ENCODE measurements at places on chromosomes 7 and 10. TPM values are rescaled to one million over a fixed set of nuclear protein-coding genes. Genes with fewer than 3 reads are reported as not detected.

DNA sequence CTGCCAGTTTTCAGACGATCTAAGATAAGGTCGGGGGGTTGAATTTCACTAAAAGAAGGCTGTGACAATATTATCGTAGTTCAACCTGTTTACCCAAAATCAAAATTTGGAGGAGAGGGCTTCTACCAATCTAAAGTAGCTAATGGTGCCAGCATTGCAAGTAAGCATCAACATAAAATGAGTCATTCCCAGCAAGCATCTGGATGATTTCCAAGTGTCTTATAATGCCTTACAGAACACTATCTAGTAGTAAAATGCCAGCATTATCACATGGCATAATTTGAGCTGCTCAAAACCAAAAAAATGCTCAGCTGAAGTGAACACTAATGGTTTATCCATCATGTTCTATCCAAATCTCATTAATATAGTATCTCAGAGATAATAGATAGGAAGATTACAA, 1193.9 kb downstream of the DNAJB9 start:
- DNase-seq = peak; percentile 23

DNA sequence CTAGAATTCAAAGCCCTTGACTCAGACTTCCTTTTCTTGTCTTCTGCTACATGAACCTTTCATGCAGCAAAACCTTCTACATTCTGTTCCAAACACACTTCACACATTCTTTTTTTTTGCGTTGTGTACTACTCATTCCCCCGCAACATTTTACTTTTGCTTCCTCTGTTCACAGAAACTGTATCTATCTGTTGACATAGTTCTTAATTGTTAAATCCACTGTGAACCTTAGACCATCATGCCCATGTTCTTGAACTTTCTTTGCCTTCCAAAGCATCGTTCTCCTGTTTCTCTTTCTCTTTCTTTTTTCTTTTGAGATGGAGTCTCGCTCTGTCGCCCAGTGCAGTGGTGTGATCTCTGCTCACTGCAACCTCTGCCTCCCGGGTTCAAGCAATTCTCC, 14.2 kb downstream of the CCSER2 start:
- no peak for DNase-seq

GRCh38 chr7:38728145-38728544, 97.0 kb upstream of the AMPH start:
- DNase-seq = peak; percentile 78

- peak; percentile 54 for DNase-seq
These were observed 1.5 kb downstream of the FAM13C start for GRCh38 chr10:59360605-59361405.

DNA sequence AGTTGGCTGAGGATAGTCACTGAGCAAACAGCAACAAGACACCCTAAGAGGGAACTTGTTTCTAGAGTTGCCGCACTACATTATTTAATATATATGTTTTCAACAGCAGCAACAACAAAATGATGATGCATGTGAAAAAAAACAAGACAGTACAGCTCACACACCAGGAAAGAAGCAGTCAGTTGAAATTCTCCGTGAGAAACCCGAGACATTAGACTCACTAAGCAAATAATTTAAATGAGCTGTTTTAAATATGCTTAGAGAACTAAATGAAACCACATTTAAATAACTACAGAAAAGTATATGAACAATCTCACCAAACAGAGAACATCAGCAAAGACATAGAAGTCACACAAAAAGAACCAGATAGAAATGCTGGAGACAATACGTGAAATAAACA, 426.3 kb upstream of the PFKP start:
- DNase-seq = no peak

DNA sequence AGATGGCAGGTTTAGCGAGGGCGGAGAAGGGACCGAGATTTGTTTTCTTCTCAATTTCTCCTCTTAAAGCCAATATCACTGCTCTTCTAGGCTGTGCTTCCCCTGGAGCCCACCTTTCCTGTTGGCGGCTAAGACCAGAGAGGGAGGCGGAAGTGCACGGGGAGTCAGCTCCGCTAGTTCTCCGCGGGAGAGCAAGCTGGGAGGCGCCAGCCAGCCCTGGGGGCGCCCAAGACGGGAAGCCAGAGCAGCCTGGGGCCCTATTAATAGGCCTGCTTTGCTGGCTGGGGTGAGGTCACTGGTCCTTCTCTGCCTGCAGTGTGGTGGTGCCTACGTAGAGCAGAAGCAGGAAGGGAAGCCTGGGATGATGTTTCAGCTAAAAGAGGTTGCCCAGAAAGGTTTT, 61.6 kb downstream of the LSM5 start:
- no peak for DNase-seq

DNA sequence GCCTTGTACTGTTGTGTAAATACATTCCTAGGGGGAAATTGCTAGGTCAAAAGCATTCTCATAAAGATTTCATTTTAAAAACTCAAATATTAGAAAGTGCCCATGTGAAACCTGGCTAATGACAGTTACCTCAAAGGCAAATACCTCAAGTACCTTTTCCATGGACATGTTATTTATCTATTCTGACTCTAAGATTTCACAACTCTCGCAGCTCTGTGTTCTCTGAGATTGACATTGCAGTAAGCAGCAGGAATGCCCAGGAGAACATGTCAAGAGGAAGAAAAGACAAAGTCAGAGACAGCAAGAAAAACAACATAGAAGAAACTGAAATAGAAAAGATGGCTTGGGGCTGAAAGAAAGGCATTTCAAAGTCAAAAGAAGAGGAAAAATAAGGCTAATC, 187.4 kb downstream of the CYP26A1 start:
- no peak for DNase-seq

DNA sequence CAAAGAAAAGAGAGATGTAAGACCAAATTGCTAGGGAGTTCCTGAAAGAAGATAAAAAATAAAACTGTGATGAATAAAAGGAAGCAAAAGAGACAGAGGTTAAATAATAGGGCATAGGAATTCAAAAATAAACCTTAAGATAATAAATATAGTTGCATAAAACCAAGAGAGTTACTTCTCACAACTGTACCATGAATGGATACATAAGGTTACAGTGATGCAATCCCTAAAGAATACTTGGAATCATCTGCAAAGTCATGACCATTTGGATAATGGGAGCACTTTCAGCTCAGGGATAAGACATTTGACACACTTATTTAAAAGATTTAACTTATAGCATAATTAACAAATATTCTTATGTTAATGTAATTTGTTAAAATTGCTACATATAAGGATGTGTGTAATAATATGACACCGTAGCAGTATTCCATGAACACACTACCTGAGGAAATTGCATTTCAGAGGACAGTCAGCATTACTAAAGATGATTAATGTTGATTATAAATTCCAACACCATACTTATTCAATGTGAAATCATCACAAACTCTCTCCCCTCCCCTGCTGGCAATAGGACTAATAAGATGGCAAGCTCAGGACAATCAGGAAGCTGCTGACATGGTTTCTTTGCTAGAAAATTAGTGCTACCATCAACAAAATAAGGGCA, 202.1 kb upstream of the AKR1E2 start:
- no peak for DNase-seq

- no peak for DNase-seq
These were observed 75.2 kb upstream of the INHBA start for GRCh38 chr7:41777894-41778596.

- DNase-seq = no peak
These were observed 52.8 kb downstream of the CDK6 start for GRCh38 chr7:92783260-92784201.

DNA sequence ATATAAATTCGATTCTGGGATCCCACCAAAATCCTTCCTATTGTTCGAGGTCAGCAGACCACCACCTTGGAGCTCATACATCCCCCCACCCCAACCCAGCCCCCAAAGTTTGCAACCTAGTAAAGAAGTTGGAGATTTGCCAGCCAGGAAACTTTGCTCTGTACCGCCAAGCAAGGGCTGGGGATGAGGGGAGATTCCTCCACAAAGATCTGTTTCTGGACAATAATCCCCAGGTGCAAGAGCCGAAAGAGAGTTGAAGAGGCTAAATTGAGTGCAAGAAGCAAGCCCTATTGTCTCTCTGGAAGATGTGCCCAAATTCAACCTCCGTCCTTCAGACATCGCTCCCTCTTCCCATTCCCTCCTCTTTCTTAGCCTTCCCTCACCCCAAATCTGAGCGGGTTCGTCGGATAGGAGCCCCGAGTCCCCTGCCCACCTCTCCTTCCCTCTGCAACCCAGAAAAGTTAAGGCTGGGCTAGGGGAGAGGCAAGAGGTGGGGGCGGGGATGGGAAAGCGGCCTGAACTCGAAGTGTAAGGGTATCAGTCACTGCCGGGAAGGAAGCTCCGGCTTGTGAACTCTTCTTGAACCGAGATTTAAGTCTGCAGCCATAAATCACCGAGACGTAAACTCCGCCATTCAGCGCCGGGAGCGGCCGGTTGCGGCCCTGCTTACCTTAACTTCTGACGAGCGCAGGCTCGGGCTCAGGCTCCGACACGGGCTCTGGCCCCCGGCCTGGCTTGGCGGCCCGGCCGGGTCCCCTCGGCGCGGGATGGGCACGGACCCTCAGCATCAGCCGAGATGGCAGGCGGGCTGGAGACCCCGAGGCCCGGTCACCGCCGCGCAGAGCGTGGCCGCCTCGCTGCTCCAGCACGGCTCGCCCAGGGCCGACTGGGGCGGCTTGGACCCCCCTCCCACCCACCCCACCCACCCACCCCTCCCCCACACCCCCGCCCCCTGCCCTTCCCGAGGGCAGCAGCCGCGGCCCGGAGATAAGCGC, 10.8 kb upstream of the HOXA2 start:
- peak; percentile 92 for DNase-seq

DNA sequence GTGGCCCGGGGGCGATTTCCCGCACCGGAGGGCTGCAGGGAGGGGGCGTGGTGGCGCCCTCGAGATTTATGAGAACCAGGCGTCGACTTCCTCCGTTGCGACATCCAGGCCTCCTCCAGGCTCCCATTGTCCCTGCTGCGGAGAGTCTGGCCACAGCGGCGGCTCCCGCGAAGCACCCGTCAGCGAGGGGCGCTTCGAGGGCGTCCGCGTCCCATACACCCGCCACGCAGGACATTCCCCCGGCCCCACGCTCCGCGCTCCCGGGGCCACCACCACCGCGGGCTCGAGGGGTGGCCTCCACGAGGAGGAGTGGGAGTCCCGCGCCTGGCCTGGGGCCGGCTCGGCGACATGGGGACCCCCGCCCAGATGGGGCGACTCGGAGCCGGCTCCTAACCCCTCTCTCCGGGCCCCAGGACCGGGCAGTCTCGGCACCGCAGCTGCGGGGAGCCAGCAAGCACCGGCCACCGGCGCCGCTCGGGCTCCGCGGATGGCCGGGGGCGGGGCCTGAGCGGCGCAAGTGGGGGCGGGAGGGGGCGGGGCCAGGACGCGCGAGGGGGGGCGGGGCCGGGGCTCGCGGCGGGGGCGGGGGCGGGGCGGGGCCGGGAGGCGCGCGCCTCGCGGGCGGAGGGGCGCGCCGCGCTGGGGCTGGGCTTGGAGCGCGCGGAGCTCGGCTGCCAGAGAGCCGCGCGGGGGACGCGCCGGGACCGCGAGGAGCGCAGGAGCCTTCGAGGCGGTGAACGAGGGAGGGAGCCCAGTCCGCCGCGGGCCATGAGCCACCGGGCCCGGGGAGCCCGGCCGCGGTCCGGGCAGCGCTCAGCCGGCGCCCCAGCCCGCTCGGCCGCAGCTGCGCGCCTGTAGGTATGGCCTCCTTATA, at the start of gene SH2B2:
Gene SH2B2, plus strand, starts transcription at position 632 of the 874 bp plus-strand sequence. CDS start 13,683 bp downstream, outside the sequence.
- peak; percentile 69 for DNase-seq

DNA sequence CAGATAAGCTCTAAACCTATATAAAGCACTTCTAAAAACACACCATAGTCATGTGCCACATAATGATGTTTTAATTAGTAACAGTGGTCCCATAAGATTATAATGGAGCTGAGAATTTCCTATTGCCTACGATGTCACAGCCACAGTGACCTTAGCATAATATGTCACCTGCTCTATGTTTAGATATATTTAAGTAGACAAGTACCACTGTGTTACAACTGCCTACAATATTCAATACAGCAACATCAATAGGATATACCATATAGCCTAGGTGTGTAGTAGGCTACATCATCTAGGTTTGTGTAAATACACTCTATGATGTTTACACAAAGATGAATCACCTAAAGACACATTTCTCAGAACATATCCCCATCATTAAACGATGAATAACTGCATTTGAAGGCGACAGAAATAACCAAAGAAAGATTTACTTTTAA, 24.5 kb downstream of the GPR22 start:
- DNase-seq = no peak

Gene SFTPA1
- not detected for total RNA-seq

Gene HMX2
- 0.07 TPM for total RNA-seq

Gene ZPBP
- not detected for total RNA-seq

Gene SLC29A4
- total RNA-seq = 3.1 TPM

All from M059J (cell line).